ENCODE measurements at places on chromosomes 7 and 10.
A peak's percentile ranks its signal among the peaks of the same experiment; 100 is the strongest.

DNA sequence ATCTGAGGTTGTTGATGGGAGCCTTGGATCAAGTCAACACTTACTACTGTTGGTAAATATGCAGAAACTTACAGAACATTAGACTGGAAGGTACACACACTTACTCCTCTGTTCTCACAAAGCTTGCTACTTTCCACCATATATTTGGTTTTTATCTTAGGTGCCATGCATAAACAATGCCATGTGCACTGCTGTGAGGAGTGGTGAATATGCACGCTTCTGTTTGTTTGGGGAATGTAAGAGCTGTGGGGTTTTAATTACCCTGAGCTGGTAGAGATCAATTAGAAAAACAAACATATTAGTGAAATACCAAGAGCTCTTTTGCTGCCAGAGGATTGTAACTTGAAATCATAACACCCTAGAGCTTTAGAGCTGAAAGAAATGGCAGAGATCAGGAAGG, 79.8 kb upstream of the ARID5B start:
- DNase-seq, result no peak

DNA sequence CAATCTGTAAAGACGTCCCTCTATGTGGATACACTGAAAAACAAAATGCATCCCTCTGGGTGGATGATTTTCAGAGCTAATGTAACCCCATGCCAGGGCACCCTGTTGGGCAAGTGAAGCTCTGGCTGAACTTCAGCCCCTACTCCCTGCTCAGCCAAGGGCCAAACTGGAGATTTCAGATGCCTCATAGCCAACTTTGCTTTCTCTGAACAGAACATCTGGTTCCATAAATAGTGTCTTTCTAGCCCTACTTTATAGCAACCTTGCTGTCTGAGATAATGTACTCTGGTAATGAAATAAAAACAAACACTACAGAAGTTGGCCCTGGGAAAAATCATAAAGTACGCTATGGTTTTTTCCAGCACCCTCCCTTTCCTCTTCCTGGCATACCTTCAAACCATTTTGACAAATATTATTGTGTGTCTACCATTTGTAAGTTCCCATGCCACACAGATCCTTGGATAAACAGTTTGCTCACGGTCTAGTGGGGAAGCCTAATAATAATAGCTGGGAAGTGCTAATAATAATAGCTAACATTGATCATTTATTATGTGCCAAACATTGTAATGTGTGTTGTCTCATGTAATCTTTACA, 3.4 kb downstream of the ENTPD1 start:
- DNase-seq, result no peak

DNA sequence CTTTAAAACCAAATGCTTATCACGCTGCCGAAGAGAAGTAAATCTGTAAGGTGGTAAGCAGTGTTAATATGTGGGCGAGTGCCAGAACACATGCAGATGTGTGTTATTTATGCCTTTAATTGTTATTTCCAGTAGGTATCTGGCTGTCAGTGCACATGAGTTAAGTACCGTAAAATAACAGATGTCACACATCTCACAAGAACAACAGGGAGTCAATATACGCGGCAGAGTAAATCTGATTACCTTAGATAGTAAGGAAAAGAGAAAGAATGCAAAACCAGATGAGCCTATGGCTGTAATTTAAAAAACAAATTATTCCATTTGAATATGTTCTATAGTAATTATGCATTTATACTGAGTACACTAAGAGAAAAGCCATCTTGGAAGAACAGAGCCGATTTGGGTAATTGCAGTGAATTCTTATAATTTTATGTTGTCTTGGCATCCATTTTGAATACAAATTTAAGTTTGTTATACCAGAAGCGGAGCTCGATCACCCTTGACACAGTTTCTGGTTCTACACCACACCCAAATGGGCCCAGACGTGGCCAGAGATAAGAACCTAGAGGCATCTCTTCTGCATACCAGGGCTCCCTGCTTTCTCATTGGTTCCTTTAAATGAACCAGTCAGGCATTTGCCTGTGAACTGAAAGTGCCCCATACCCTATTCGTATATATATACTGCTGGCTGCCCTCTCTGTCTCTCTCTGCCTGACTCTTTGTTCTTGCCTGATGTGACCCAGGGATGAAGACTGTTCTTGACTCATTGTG, 34.8 kb downstream of the DNAJB9 start:
- no peak for DNase-seq

GRCh38 chr10:10849306-10849705, 168.4 kb upstream of the CELF2 start:
- no peak for DNase-seq

DNA sequence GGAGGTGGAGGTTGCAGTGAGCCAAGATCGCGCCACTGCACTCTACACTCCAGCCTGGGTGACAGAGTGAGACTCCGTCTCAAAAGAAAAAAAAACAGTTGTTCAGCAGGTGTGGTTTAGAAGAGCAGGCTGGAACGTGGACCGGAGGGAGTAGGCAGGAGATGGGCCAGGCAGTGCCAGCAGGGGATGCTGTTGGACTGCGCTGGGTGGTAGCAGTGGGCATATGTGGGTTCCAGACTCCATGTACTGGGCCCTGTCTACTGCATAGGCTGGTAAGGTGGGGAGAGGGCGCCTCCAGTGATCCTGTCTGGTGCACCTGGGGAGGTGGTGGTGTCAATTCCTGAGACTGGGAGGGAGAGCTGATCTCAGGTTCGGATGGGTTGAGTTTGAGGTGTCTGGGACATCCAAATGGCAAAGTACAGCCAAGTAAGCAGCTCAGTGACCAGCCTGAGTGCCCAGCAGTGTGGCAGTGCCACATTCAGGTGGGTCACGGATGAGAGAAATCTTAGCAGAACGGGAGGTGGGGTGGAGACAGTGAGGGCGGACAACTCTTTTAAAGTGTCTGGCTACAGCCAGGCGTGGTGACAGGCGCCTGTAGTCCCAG, 25.9 kb downstream of the SFXN4 start:
- peak; percentile 58 for DNase-seq

GRCh38 chr10:103715430-103715829, 139.9 kb downstream of the SH3PXD2A start:
- DNase-seq, result no peak

DNA sequence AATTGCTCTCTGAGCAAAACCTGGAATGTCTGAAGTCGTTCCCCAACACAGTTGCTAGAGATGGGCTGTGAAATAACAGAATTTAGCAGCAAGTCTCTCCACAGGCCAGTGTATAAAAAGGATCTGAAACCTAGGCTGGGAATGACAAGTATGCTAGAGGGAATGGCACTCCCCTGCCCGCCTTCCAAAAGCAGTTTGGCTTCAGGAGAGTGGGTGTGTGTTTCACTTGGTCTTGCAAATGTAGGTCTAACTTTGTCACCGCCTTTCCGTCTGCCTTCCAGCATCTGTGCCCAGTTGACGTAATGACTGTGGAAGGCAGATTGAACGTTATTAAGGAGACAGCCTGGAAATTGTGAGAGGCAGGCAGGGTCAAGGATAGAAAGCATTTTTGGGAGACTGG, 18.0 kb upstream of the MTURN start:
- DNase-seq, result no peak

- no peak for DNase-seq
Measured at GRCh38 chr10:48526011-48526821, 78.7 kb downstream of the ARHGAP22 start.

- DNase-seq, result peak; percentile 76
Measured at GRCh38 chr7:101717628-101718357, 88.7 kb upstream of the MYL10 start.

DNA sequence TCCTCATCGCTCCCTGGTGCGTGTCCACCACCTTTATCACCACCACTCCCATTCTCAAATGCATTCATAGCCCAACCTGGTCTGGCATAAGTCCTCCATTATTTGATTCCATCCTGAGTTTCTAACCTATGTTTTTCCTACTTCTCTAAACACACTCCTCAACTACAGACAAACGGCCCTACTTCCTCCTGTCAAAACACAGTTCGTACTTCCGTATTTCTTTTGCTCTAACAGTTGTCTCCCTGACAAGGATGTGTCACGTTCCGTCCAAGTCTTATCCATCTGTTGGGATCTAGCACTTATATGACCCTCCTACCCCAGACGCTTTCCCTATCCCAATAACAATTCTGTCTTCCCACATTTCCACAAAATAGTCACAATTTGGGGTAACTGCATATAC, 46.8 kb downstream of the DOCK4 start:
- DNase-seq, result no peak

DNA sequence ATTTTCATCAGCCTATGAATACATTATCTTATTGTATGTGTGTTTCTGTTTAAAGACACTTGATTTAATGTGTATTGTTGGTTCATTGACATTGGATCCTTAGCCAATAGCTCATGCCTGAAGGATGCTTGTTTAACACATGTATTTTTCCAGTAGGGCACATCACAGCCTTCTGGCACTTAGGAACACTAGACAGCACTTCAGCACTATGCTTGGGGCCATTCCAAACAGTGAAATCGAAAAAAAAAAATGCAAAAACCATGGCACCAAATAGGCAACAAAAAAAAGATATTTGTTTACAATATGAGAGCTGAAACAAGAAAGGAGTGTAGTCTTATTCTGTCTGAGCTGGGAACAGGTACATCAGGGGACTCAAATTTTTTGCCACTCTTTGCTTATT, 262.8 kb downstream of the SLC25A13 start:
- DNase-seq, result no peak

DNA sequence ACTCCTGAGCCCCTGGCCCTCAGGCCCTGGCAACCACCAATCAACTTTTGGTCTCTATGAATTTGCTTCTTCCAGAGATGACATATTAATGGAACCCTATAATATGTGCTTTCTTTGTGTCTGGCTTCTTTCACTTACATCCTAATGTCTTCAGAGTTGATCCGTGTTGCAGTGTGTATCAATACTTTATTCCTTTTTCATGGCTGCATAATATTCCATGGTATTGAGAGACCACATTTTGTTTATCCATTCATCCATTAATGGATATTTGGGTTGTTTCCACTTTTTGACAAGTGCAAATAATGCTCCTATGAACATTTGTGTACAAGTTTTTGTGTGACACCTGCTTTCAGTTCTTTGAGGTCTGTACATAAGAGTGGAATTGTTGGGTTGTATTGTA, 43.3 kb upstream of the ELFN1 start:
- no peak for DNase-seq

- no peak for DNase-seq
Measured at GRCh38 chr7:69825113-69825972, 227.1 kb downstream of the AUTS2 start.

GRCh38 chr7:131546583-131547141, 9.8 kb downstream of the PODXL start:
- peak; percentile 30 for DNase-seq

DNA sequence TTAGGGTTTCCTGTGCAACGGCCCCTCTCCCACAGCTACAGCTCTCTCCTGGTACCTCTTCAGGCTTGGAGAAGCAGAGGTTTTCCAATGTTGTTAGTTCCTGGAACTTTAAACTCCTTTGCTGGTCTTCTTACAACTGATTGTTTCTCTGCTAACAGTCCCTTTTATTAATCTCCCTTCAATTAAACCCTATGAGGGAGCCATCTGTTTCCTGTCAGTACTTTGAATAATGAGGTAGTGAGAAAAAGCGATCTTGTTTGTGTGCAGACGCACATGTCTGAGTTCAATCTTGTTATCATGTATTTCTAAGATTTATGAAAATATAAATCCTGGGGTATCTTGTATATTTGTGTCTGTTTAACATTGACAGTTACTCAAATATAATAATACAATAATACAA, 102.4 kb downstream of the MDFIC start:
- DNase-seq, result no peak

DNA sequence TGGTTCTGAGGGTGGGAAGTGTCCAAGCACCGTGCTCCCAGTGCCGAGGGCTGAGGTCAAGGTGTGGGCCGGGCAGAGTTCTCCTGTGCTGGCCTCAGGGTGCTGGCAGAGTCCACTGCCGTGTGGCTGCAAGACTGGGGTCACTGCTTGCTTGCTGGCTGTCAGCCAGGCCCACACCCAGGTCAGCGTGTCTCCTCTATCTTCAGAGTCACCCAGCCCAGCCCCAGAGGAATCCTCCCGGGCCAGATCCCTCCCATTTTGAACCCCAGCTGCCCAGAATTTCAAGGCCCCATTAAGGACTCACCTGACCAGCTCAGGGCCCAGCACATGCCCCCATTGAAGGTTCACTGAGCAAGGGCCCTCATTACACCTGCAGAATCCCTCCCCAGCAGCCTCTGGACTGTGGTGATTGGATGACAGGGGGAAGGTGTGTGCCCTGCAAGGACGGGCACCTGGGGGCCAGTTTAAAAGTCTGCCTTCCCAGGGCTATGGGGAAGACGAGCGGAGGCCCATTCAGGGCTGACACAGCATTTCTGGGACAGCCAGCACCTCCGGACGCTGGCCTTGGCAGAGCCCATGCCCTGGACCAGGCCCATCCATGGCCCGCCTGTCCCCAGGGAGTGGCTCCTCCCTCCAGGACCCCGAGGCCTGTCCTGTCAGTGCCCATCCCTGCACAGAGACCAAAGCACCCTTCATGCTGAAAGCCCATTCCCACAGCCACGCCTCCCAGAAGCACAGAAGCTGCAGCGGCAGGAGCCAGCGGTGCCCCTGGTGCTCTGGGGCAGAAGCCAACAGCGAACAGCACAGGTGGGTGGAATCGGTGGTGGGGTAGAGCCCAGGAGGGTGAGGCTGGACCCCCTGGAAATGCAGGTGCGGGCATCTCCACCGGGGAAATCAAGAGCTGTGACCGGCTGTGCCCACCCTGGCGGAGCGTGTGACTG, 45.1 kb upstream of the PPP2R2D start:
- DNase-seq, result no peak

GRCh38 chr7:33766405-33766804, 138.9 kb upstream of the BMPER start:
- DNase-seq, result no peak

DNA sequence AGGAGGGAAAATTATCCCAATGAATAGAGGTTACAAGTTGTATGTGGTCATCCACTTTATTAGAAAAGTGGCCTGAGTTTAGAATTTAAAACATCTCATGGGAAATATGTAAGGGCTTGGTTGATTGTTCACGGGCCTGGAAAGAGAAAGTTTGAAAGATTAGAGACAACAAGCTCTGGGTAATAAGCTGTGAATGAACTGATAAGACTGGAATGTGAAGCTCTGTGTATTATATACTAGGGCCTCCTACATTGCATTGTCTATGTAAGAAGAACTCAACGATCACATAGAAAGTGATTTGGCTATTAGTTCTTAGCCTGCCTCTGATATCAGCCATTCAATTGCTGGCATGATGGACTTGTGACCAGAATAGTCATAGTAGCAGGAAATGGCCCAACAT, 199.2 kb upstream of the MAGI2 start:
- no peak for DNase-seq
